Uterine smooth muscle cell (primary cell): ENCODE measurements at places on chromosomes 6 and 20. TPM values are rescaled to one million over a fixed set of nuclear protein-coding genes. Genes with fewer than 3 reads are reported as not detected.

Gene BPIFB6
- not detected in 2 replicates for total RNA-seq

Gene MCHR2
- not detected in 2 replicates for total RNA-seq

Gene XKR7
- total RNA-seq, result under 0.01 TPM in 1 of 2 replicates, not detected in the other

Gene CD93
- total RNA-seq, result 0.44 and 1.00 TPM in 2 replicates

Gene FOXA2
- total RNA-seq, result 1.00 TPM in 1 of 2 replicates, not detected in the other

Gene DNAH8
- total RNA-seq, result under 0.01 and 0.12 TPM in 2 replicates

Gene TFAP2A
- total RNA-seq, result not detected in 2 replicates

Gene CLPSL2
- total RNA-seq, result not detected in 2 replicates

Gene CLDN20
- total RNA-seq, result not detected in 2 replicates

Gene SLC22A3
- total RNA-seq, result 1.8 and 2.9 TPM in 2 replicates

Gene ESR1
- 8.2 and 15.1 TPM in 2 replicates for total RNA-seq

Gene SYTL3
- 2.2 and 2.8 TPM in 2 replicates for total RNA-seq

Gene SLA2
- total RNA-seq, result not detected in 2 replicates

Gene CLIC5
- not detected in 2 replicates for total RNA-seq

Gene SIRPB2
- total RNA-seq, result not detected in 2 replicates

Gene C2
- total RNA-seq, result 0.77 and 2.0 TPM in 2 replicates

Gene HLA-DOA
- total RNA-seq, result not detected in 2 replicates

Gene SYNDIG1
- 0.33 and 0.37 TPM in 2 replicates for total RNA-seq

Gene FAM162B
- 6.5 and 14.1 TPM in 2 replicates for total RNA-seq

Gene BPIFB4
- not detected in 2 replicates for total RNA-seq

Gene APOBEC2
- not detected in 2 replicates for total RNA-seq

Gene ARMC12
- 0.22 and 0.25 TPM in 2 replicates for total RNA-seq

Gene RAET1L
- not detected in 2 replicates for total RNA-seq
